Left ventricle myocardium superior (tissue), 1 donor: ENCODE measurements at places on chromosomes 4 and X. TPM values are rescaled to one million over a fixed set of nuclear protein-coding genes. Genes with fewer than 3 reads are reported as not detected.

Gene ZNF280C
- 1.4 TPM for total RNA-seq

Gene XPNPEP2
- 0.92 TPM for total RNA-seq

Gene PLA2G12A
- 73.7 TPM for total RNA-seq

Gene RHOXF2
- total RNA-seq: not detected

Gene CRMP1
- total RNA-seq: 1.3 TPM

Gene SPP1
- total RNA-seq: 2.7 TPM

Gene RIPPLY1
- total RNA-seq: not detected

Gene FGF2
- total RNA-seq: 5.2 TPM

Gene IQCM
- not detected for total RNA-seq

Gene CXorf65
- total RNA-seq: not detected

Gene NUDT11
- total RNA-seq: 0.10 TPM

Gene STEEP1
- 16.0 TPM for total RNA-seq

Gene DKK2
- 0.64 TPM for total RNA-seq
